ENCODE measurements at places on chromosomes 4 and X. TPM values are rescaled to one million over a fixed set of nuclear protein-coding genes. Genes with fewer than 3 reads are reported as not detected.

- DNase-seq = no peak
Observed at GRCh38 chr4:68070302-68070701, 59.4 kb downstream of the TMPRSS11F start.

Gene TCEAL7
- total RNA-seq = 10.5 TPM

DNA sequence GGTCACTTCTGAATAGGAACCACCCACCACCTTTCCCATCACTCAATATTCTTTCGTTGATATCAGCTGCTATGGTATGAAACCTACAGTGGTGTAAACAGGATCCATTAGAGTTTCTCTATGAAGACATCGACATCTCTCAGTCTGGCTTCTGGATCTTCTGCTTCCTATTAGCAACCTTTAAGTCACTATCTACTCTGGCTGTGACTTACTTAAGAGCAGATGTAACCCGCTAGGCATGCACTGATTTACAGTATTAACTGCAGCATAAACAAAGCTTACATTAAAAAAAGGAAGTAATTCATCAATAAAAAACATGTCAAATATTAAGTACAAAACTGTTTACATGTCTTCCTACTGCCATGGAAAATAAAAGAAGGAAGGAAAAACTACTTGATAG, 96.4 kb downstream of the ANAPC10 start:
- DNase-seq = peak; percentile 15

Gene ARHGAP6
- 0.69 TPM for total RNA-seq

GRCh38 chr4:87838890-87839591, 6.3 kb downstream of the MEPE start:
- peak; percentile 38 for DNase-seq

- no peak for DNase-seq
Observed at GRCh38 chrX:153371256-153371655, 29.9 kb downstream of the PNMA6E start.

Gene TLL1
- total RNA-seq = 1.4 TPM

DNA sequence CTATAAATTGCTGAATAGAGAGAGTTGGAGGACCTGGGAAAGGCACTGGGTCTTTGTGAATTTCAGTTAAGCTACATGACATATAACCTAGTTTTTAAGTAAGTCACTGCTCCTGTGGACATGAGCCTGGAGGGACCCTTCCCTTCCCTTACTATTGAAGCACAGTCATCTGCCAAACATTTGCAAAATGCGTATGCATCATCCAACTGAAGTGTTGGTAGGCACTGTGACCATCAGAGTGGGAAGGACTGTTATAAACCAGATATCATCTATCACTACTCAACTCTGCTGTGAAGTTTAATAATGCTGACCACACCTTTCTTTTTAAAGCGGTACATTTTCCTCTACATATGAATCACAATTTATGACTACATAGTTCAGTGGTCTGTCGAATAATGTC, 5.2 kb downstream of the GABRA3 start:
- no peak for DNase-seq

DNA sequence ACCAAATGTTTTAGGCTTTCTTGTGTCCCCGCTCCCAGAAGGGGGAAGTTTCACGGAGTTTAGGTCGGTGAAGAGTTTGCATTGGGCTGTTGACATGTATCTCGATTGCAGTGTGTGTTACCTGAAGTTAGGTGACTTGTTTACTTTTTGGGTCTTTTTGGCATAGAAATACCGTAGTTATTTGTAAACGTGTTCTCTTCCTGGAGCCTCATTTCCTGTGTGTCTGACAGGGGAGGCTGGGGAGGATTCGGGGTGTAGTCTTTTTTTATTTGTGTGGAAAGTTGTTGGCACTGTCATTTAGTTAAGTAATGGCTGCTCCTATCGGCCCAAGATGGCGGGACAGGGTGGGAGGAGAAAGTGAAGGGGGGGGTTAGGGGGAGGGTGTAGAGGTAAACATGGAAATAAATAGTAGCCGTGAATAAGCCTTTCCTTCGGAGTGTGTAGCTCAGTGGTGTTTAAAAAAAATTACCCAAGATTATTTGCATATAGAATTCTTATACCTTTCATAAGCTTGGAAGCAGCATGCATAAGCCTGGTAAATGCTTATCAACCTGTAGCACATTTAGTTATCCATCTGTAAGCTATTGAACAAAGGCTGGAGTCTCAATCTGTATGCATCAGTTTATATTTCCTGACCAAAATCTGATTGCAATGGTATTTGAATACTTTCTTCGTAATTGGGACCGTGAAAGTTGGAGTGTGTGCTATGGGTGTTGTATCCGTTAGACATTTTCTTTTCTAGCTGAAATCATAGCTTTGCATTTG, 1.6 kb downstream of the KDM6A start:
- DNase-seq = peak; percentile 57

Gene NRK
- total RNA-seq = 8.0 TPM

- peak; percentile 84 for DNase-seq
Observed at GRCh38 chr4:17030543-17030942, 132.1 kb upstream of the LDB2 start.

- DNase-seq = no peak
Observed at GRCh38 chrX:97159916-97160800, 276.4 kb downstream of the RPA4 start.

DNA sequence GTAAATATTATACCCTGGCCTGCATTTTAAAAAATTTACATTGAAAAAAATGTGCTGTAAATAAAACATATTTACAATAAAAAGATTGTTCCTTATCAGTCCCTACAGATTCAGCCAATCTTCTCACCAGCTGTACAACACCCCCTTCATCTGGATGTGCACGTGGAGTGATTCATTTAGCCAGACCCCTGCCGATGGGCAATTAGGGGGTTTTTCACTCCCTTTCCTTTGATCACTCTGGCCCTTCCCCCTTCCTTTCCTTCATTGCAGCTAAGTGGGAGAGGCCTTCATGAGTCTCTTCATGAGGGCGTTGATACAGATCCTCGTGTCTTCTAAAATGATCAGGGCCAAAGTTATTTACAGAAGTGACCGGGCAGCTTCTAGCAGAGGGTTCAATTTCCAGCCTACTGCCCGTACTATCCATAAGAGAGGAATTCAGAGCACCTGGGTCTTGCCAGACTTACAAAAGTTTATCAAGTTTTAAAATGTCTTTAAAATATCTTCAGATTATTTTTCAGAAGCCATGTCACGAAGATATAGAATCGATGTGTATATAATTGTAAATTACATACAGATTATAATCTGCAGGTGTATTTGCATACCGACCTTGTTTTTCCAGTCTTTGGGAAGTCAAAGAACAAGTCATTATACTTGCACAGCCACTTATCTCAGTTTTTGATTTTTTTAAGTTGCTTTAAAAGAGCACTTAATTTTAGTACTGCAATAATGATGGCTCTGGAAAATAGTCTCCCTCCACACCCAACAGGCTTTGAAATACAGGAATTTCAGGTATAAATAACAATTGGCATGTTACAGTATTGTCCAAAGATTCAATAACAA, 21.4 kb upstream of the RASL11B start:
- no peak for DNase-seq

Gene CHRDL1
- not detected for total RNA-seq

Data from endothelial cell of umbilical vein (primary cell).